Stimulated activated CD4-positive, alpha-beta T cell treated with anti-CD3 and anti-CD28 coated beads, TNF-alpha, amount 100 ng/mL, for 48 hours (primary cell): ENCODE measurements at places on chromosomes 5 and 9.

DNA sequence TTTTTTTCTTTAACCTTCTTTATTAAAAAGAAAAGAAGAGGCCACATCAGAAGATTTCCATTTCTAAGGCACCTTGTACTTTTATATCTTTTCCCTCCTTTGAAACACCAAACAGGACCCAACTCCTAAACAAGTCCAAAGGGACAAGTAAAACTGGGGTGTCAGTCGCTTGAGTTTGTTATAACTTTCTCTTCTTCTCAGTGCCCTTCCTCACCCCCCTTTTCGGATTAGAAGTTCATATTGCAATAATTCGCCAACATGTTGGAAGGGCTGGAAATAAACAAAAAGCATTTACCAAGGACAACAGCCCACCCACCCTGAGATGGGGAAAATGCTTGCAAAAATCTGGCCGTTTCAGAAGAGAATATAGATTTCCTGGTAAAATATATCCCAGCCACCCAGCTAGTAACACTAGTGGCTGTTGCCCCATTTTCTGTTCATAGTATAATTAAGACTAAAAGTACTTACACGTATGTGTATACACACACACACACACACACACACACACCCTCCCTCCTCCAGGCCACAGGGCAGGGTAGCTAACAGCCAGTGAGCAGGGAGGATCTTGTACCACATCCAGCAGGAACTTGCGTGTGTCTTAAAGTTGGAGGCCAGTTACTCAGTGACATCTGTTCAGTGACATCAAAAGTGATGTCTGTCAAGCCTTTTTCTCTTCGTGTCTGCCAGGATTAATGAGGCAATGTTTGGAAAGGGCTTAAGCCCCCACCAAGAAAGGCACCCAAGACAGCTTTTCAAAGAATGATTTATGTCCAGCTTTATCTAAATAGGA, 149.1 kb upstream of the KLF4 start:
- DNase-seq: no peak

GRCh38 chr9:88523056-88523455, 11.9 kb upstream of the NXNL2 start:
- DNase-seq: no peak

DNA sequence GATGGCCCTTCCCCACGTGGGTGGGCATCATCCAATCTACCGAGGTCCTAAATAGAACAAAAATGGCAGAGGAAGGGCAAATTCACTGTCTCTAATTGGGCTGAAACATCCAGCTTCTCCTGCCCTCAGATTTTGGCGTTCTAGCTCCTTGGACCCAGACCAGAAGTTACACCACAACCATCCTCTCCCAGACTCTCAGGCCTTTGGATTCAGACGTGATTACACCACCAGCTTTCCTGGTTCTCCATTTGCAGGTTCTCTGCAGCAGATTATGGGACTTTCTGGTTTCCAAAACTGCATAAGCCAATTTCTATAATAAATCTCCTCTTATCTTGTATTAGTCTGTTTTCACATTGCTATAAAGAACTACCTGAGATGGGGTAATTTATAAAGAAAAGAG, 73.6 kb upstream of the STARD4 start:
- DNase-seq: no peak

DNA sequence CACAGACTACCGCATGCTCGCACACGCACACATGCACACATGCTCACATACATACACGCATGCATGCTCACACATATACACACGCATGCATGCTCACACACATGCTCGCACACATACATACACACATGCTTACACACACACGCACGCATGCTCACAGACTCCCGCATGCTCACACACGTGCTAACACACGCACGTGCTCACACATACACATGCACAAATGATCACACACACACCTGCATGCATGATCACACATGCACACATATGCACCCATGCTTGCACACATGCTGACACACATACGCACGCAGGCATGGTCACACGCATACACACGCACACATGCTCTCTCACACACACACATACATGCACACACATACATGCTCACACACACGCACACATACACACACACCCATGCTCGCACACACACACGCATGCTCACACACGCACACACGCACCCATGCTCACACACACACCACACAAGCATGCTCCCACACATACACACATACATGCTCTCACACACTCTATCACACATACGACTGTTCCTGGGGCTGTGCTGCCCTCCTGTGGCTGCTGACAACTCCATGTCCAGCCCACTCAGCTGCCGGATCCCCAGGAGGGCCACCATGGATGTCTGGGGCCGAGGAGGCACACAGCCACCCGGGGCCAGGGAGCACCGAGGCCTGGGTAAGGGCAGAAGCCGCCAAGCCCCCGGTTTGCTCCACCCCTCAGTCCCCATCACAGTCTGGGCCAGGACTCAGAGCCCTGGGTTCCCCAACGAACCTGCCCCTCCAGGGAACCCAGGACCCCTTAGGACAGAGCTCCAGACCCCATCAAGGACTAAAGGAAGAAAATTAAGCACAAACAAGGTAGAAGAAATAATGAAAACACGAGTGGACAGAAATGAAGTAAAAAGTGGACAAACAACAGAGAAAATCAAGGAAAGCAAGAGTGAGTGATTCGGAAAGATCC, 31.4 kb upstream of the EGFL7 start:
- peak; percentile 49 for DNase-seq

DNA sequence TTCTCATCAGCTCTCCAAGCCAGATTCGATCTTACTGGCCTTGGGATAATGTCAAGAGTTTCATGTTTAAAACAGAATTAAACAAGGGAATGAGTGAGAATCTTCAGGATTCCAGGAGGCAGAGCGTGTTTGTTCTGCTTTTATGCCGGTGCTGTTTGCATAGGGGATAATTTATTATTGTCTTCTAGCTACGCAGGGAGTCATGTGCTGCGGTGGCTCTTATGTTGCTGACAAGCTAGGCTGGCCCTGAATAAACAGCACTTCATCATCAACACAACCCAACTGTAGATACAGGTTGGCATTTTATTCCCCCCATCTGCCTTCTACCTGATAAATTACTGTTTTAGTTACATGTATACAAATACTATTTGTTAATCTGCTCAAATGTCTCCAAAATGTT, 47.1 kb upstream of the PCA3 start:
- no peak for DNase-seq

DNA sequence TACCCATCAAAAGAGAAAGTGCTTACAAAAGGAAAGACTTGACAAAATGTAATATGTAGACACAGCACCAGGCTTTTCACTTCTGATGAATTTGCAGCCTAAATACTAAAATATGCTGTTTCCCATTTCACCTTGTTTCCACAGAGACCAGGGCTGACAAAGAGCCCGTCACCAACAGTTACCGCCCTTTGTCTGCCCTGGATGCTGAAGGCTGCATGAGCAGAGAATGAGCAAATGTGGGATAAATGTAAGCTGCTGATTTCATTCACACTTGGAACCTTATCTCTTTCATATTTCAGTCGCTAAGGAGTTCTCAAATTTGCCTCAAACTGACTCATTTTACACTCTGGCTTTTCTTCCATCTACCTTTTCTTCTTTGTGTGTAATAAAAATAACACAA, 213.9 kb downstream of the TMEM167A start:
- no peak for DNase-seq

DNA sequence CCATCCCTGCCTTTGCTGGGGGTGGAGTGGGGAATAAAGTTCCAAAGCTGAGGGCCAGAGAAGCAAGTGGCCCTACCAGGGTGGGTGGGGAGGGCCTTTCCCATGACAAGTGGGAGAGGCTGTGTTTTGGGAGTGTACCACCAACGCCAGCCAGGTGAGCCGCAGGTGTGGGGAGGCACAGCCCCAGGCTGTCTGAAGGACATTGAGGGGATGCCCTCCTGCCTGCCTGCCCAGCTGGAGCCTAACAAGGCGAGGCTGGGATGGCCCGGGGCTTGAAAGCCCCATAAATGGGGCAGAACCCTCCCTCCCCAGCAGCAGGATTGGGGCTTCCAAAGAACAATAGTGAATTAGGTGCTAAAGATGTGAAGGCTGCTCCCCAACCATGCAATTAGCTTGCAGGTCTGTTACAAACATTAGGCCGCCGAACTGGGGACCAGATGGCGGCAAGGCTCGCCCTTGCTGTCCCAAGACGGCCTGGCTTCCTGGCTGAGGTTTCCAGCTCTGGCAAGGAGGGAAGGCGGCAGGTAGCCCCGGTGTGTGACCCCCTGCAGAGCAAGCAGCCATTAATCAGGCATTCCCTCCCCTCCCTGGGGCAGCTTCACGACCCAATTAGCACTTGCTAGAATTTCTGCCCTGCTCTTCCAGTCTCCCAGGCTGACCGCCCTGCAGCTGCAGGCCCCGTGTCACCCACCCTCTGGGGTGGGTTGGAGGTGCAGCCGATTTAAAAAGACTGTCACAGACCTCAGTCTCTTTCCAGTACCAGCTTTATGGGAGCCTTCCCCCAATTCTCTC, 42.9 kb downstream of the FGF18 start:
- no peak for DNase-seq

- no peak for DNase-seq
Measured at GRCh38 chr9:132880324-132880661, 1.6 kb downstream of the SPACA9 start.

DNA sequence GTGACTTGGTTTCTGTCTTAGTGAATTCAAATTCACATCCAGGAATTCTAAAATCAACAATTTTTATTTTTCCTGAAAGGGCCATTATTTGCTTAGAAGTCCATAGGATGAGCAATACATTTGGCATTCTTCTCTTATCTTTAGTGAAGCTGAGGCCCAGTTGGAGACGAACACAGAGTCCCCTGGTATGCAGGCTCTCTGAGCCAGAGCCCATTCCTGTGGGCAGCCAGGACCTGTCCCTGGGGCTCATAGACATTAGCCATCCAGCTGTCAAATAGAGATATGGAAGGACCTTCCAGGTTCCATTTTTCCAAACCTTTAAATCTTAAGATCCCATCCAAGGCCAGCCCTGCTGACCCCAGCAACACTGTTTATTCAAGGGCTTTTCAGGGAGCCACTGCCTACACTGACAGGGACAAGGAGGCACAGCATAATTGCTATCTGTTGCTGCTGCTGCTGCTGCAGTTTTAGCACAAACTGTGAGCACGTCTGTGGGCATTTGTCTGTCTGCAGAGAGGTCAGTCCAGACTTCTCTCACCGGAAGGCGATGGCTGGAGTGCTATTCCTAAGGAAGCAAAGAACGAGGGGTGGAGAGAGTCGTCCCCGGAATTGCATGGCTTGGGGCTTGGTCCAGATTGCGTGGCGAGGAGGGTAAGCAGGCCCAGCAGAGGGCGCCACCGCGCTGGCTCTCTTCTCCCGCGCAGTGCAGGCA, 639.0 kb downstream of the CCDC171 start:
- no peak for DNase-seq

GRCh38 chr5:34742061-34742460, 85.9 kb downstream of the RAI14 start:
- DNase-seq: no peak

GRCh38 chr5:124628721-124629596, 117.5 kb downstream of the ZNF608 start:
- no peak for DNase-seq

DNA sequence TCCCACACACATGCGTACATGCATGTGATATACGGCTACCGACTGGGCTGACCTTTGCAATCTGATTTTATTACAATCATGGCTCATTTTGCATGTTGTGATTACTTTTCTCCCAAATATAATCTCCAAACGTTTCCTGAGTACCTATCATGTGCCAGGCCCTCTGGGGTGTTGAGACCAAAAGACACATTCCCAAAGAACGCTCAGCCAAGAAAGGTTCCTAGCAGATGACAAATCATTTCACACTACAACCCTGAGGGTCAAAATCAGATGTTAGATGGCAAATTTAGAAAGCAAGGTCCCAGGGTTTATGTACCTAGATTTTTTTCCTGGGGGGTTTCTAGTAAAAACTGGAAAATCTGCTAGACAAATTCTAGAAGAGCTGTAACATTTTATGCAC, 32.4 kb upstream of the SLC25A51 start:
- no peak for DNase-seq

GRCh38 chr9:89519366-89519805, 21.5 kb upstream of the SEMA4D start:
- DNase-seq: no peak

DNA sequence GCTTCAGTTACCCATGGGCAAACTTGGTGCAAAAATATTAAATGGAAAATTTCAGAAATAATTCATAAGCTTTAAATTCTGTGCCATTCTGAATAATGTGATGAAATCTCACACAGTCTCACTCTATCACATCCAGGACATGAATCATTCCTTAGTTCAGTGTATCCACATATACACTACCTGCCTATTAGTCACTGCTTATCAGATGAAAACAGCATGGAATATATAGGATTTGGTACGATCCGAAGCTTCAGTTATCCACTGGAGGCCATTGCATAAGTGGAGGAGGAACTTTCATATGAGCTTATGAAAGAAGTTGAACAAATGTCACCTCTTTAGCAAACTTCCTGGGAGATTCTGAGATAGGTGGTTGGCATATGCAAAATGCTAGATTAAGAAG, 64.2 kb downstream of the GAPVD1 start:
- DNase-seq: no peak

DNA sequence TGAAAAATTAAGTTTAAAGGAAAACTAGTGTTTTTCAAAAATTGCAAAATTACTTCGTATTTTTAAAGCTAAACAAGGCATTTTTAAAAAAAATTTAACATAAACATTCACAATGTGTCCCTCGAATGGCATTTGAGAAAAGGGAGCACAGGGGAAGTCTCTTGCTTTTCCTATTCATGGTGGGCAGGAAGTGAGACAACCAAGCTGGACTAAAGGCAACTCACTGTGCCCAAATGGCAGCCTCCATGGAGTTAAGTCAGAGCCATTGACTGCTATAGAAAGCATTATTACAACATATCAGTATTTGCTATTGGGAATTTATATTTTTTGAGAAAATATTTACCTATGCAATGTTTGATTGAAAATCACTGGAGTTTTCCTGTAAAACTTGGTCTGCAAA, 8.3 kb downstream of the HNRNPH1 start:
- DNase-seq: no peak

DNA sequence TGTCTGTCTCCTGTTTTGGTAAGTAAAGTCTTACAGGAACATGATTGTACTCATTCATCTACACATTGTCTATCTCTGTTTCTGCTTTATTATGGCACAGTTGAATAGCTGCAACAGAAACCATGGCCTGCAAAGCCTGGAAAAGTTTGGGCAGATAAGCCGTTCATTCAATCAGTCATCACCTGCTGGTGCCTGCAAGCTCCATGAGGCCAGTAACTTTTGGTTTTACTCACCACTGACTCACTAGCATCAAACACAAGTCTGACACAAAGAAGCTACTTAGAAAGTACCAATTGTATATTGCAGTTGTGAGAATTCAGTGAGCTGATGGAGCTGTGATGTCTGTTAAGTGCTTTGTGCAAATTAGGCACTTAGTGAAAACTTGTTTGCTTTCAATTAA, 373.6 kb upstream of the SGCD start:
- no peak for DNase-seq

- no peak for DNase-seq
Measured at GRCh38 chr5:88780736-88781135, 102.2 kb downstream of the MEF2C start.
